NCI-H1694 treated with DMSO at 0.1 percent for 48 hours (cell line): ENCODE measurements at places on chromosomes 16 and 17.
A peak's percentile ranks its signal among the peaks of the same experiment; 100 is the strongest.

- no peak for DNase-seq
These were observed 2.6 kb downstream of the GLIS2 start for GRCh38 chr16:4318451-4318910.

- DNase-seq, result no peak
These were observed 79.8 kb upstream of the TBC1D3K start for GRCh38 chr17:37844158-37844976.

- peak; percentile 55 for DNase-seq
These were observed 10.9 kb upstream of the ZFHX3 start for GRCh38 chr16:73058616-73059409.

GRCh38 chr16:78443542-78444364, 344.3 kb downstream of the WWOX start:
- no peak for DNase-seq

DNA sequence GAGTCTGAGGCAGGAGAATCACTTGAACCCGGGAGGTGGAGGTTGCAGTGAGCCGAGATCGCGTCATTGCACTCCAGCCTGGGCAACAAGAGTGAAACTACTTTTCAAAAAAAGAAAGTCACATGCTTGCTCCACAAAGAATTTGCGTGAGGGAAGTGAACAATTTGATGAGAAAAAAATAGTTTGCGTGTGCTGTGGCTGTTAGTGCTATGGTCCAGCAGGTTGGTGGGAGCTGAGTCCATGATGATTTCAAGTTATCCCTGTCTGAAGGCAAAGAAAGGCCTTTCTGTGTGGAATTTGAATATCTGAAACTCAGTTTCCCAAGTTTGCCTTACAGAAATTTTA, 21.0 kb downstream of the PRCD start:
- no peak for DNase-seq
